ENCODE measurements at places on chromosomes 1 and 21.

DNA sequence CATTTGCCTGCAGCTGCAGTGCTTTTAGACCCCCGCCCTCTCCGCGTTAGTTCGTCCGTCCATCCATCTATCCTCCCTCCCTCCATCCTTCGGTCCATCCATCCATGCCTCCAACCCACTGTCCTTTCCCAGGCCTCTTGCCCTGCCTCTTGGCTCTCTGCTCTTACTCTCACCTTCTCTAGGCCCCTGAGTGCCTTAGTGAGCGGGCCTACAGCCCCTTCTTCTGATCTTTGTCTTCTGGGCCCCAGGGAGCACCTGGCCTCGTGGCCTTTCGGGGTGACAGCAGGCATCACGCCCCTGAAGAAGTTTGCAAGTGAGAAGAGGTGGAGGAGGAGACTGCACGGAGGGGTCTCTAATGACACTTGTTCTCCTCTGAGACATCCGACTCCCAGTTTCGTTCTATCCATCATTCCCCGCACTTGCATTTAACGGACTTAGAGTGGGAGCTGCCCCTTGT, 842 bp downstream of the ATXN7L2 start:
- no peak for DNase-seq

DNA sequence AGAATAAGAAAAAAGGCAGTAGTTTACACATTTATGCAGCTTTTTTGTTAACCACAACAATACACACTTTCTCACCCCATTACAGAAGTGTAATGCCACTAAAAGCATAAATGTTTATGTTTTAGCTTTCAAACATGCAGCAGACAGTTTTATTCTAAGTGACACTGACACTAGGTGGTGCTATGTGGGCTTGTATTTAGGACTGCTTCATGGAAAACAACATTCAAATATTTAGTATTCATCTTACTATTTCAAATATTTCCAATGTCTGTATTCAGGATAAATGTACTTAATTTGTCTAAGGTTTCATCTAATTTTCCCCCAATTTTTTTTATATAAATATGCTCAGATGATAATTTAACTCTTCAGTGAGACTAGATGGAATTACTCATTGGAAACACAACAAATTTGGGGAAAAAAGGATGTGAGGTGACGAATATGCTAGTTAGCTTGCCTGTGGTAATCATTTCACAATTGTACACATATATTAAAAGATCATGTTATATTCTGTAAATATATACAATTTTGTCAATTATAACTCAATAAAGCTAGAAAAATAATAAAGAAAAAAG, 71.4 kb downstream of the USP1 start:
- peak; percentile 73 for DNase-seq

GRCh38 chr1:92168657-92169056, 49.1 kb upstream of the C1orf146 start:
- DNase-seq, result no peak

- no peak for DNase-seq
Measured at GRCh38 chr1:7526196-7526866, 244.8 kb upstream of the VAMP3 start.

- no peak for DNase-seq
Measured at GRCh38 chr1:36287595-36287994, 18.6 kb upstream of the SH3D21 start.

DNA sequence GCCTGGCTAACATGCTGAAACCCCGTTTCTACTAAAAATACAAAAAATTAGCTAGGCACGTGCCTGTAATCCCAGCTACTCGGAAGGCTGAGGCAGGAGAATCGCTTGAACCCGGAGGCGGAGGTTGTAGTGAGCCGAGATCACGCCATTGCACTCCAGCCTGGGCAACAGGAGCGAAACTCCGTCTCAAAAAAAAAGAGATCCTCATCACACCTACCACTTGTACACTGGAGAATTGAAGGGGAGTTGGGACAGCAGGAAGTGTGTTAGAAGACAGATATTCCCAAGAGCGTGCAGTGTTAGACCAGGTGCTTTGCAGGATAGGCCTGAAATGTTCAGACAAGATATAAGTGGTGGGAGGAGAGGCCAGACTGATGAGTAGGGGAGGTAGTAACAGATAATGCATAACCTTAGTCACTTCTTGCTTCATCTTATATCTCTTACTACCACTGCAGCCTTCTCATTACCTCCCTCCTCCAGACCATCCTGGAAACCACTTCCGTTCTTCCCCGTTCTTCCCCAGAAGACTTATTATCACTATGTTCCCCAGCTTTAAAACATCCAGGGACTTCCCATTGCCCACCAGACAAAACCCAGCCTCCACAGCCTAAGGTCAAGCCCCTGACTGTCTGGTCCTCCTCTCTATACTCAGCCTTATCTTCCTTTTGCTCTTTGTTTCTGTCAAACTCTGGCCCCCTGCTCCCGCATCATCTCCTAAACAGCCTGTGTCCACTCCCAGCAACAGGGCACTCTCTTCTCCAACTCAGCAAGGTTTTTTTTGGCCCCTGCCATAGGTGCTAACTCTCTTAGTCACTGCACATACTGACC, 21.3 kb downstream of the FAM20B start:
- DNase-seq, result no peak

DNA sequence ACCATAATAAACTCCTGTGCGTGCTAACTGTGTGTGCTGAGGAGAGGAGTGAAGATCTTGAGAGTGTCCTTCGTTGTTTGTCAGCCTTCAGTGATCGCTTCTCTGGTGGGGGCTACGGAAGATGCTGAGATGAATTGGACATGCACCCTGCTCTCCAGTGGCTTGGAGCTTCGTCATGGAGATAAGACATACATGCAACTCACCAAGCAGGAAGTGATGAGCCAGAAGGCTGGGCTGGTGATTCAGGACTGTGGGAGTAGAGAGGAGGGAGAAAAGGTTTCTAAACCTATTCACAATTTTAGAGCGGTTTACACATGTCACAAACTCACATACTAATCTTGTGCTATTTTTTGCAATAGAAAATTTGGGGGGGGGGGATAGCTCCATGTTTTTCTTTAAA, 128.9 kb upstream of the ADAR start:
- peak; percentile 89 for DNase-seq

DNA sequence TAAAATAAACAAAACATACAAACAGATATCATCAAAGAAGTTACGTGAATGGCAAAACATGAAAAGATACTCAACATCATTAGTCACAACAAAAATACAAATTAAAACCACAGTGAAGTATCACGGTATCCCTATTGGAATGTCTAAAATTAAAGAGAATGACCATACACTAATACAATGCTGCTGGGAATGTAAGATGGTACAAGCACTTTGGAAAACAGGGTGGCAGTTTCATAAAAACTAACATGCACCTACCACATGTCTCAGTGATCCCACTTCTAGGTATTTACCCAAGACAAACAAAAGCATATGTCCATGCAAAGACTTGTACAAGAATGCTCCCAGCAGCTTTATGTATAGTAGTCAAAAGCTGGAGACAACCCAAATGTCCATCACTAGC, 69.1 kb downstream of the HSF2BP start:
- DNase-seq, result peak; percentile 91

DNA sequence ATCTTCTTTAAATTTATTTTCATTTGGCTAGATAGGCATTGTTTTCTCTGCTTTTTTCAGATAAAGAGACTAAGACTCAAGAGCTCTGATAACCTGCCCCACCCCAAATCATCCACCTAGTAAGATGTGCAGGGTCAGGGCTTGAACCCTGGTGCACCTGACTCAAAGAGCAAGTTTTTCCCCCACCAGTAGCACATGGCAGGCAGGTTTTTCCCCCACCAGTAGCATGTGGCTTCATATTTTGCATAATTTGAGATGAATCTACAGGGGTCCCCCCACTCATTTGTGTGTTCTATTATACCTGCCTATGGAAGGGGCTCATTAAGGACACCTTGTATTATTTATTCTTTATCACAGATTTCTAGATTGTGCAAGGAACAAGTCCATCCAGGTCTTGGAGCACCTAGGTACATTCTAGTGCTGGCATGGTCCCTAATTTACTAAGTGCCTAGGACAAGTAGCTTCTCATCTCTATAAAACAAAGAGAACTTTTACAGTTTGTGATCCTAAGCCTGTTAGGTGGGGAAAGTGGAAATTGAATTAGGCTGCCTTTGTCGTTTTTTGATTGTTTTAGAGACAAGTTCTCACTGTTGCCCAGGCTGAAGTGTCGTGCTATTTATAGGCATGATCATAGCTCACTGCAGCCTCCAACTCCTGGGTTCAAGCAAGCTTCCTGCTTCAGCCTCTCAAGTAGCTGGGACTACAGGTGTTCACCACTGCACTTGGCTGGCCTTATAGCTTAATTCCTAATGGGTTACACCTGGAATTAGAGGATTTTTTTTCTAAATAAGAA, 13.2 kb upstream of the CTSE start:
- no peak for DNase-seq

GRCh38 chr1:22317231-22317919, 134.3 kb upstream of the ZBTB40 start:
- DNase-seq, result peak; percentile 6

- no peak for DNase-seq
Measured at GRCh38 chr1:109974191-109974590, 10.4 kb upstream of the AHCYL1 start.

GRCh38 chr1:186491336-186491735, 30.4 kb upstream of the PDC start:
- DNase-seq, result no peak

GRCh38 chr21:44637018-44637850, at the start of gene KRTAP10-10:
Gene KRTAP10-10, plus strand, starts transcription at chr21:44637356. Its CDS starts 62 bp downstream, at chr21:44637418.
- DNase-seq, result no peak

DNA sequence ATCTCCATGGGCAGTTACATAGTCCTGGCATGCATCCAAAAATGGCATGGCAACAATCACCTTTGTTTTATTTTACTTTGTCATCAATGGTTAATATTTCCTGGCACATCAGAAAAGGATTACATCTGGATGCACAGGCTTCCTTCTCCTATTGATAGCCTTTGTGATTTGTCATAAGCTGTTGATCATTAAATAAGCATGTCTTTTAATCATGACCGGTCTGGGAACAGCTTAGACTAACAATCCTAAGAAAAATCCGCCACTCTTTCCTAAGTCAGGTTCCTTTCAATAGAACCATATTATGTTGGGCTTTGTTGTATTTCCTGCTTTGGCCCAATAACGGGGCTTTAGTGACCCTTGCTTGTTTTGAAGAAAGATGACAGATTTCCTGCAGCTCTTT, 330.6 kb downstream of the DUSP10 start:
- no peak for DNase-seq

DNA sequence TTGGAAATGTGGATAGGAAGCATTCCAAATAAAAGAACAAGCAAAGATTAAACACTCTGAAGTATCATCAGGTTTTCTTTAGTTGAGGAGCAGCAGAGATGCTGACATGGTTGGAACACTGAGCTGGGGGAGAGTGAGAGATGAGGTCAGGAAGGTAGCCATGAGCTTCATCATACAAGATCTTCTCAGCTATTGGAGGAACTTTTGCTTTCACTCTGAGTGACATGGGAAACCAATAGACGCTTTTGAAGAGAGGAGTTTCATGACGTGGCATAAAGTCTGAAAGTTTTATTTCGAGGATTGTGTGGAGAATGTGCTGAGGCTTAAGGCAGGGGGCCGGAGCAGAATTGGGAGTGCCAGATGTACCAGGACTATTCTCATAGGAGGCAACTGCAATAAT, 616.2 kb upstream of the CAMK1G start:
- DNase-seq, result no peak

DNA sequence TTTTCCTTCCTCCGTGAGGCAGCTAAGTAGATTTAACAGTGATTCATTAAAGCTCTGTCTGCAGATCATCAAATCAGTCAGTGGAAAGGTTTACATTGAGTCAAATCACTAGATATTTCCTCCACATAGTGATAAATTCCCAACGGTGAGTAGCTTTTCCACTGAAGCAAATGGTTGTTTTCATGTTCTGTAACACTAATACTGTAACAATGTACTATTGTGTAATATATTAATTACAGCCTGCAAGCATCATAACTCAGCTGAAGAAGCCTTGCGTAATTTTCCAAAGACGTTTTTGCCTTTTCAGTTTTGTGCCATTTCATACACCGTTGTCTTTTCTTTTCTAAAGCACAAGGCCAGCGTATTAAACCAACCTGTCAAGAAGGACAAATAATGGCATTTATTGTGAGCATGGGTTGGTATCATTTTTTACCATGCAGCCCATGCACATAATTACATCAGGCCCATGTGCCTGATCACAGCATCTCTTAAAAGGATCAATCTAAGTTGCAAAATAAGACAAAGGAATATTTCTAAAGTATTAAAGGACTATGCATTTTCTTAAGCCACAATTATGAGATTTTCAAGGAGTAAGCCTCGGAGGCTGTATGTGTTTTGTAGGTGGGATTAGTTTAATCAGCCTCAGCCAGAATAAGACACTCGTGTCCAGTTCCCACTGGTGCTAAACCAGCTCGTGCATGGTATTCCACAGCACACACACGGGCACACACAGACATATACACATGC, 16.7 kb upstream of the PDE9A start:
- DNase-seq, result peak; percentile 86

GRCh38 chr1:10084045-10084444, 51.3 kb downstream of the UBE4B start:
- DNase-seq, result no peak

DNA sequence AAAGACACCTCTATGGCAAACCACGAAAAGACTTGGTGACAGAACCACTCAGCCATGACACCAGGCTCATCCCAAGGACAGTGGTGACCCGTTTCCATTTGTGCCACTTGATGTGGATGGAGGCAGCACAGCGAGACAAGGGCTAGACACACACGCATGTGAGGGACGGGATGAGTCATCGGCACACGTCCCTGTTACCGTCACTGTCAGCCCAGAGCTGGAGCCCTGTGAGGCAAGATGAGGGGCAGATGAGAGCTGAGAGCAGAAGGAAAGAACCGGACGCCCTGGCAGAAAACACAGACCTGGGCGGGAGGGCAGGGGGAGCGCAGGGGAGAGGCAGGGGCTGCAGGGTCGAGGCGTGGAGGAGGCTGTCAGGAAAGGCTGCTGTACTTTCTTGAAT, 57.8 kb downstream of the SIK1 start:
- DNase-seq, result peak; percentile 30

GRCh38 chr21:15144026-15144425, 79.2 kb upstream of the NRIP1 start:
- DNase-seq, result no peak

DNA sequence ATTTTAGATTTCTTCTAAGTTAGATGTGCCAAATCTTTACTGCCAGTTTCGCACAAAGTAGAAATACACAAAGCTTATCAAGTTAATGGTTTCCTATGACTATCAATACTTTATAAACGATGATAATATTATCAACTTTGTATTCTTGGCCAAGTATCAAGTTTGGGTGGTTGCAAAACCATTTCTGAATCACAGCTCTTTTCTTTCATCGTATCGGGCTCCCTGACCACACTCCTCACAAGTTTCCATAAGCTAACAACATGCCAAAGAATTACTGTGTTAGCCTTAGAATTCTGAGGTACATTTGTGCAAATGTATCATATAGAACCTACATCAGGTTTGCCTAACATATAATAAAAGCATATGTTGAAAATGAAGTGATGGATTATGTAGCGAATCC, 311.0 kb downstream of the KCTD3 start:
- DNase-seq, result peak; percentile 5

DNA sequence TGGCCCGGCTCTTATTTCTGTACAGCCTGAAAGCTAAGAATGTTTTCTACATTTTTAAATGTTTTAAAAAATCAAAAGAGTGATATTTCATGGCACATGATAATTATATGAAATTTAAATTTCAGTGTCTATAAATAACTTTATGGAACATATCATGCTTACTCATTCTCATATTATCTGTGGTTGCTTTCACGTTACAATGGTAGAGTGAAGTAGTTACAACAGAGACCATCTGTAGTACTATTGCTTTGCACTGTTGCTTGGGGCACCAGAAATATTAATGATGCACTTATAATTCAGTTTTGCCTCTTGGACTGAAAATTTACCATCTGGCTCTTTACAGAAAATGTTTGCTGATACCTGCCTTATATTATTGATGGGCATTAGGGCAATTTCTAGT, 481.6 kb downstream of the PLPP3 start:
- DNase-seq, result peak; percentile 47
